Chondrocyte (in vitro differentiated cells): ENCODE measurements at places on chromosomes 7 and 10.

DNA sequence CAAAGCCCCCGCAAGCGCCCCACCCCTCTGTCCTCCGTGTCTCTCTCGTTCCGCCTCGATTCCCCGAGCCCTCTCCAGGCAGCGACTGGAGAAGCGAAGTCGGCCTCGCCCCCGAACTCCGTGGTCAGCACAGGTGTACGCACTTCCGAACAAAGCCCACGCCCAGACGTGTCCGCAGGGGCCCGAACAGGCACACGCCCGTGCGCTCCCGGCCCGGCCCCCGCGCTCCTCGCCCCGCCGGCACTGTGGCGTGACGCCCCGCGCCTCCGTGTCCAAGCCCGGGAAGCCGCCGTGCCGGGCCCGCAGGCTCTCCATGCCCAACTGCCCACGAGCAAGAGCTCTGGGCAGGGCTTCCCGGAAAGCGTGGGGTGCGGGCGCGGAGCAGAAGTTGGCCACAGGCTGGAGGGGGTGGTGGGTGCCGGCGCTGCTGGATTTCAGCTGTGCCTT is 662 bp downstream of the NRCAM start:
- peak; percentile 93 for DNase-seq

DNA sequence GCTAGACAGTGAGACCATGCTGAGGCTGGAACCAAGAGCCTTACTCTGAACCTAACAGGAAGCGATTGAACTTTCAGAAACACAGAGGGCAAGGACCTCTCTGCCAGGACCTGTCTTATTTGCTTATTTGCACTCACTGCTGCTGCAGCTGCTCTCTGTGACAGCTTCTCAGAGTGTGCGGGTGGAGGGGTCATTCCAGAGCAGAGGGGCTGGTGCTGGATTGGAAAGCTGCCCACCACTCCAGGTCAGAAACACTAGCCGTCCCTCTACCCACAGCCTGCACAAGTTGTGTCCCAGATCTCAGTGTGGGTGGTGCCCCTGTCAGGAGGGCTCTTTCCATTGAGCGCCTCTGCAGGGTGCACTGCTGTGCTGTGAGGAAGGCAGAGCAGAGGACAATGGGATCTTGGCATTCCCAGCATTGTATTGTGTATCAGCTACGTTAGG is 126.2 kb downstream of the CCNY start:
- DNase-seq, result no peak

GRCh38 chr7:132377703-132378584 is 198.3 kb downstream of the PLXNA4 start:
- DNase-seq, result no peak

- DNase-seq, result no peak
Observed at GRCh38 chr10:100311298-100311697, 18.7 kb downstream of the PKD2L1 start.

GRCh38 chr10:48701941-48702340 is 17.3 kb downstream of the WDFY4 start:
- no peak for DNase-seq

DNA sequence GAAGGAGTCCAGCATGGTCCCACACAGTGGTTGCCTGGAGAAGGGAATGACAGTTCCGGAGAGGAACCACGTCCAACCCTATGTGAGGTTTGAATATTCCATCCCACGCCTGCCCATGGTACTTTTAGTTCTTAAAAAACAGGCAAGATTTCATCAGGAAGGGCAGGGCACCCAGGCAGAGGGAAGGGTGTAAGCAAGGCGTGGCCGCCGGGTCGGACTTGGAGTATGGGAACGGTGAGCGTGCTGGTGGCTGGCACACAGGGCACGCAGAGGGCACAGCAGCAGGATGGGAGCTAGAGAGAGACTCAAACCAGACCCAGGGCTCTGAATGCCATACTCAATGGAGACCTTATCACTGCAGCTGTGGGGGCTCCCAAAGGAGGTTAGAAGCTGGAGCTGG is 34.3 kb downstream of the FAM53B start:
- DNase-seq, result no peak

DNA sequence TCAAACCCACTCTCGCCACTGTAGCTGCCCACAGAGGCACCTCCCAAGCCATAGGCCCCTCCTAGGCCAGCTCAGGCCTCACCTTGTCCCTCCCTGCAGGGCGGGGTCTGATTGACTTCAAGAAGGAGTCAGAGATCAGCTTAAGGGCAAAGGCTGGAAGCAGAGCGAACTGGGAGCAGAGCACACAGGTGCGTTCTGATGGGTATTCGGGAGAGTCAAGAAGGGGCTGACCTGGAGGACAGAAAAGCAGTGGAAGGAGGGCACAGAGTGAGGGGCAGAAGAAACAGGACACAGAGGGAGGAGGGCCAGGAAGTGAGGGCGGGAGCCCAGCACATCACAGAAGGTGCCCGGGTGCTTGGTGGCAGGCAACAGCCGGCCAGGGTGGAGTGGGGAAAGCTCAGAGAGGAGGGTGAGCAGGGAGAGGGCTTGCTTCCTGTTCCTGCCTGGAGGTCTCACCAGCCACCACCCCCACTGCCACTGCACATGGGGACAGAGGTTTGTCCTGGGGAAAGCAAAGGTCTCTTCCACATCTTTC is at the start of gene AOC1:
AOC1 (plus strand) TSS at position 147 of the 535 bp plus-strand sequence. CDS start 3,954 bp downstream, outside the sequence.
- no peak for DNase-seq

- no peak for DNase-seq
Observed at GRCh38 chr7:78444267-78444666, 645.7 kb downstream of the PHTF2 start.

DNA sequence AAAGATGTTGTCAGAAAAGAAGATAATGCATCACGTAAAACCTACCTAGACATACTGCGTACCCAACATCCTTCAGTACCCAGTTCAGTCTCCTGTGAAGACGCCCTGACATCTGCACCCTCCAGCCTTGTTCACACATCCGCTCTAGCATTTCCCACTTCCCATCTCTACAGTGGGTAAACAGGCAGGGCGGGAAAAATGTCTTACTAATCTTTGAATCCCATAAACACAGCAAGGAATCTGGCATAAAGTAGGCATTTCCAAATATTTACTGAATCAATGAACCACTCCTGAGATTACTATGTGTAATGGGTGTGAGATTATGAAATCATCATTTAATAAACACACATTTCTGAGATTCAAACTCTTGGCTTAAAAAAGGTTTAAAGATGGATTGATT is 132.8 kb downstream of the GLI3 start:
- no peak for DNase-seq

- DNase-seq, result no peak
Observed at GRCh38 chr7:5758753-5759335, 22.6 kb downstream of the RNF216 start.

DNA sequence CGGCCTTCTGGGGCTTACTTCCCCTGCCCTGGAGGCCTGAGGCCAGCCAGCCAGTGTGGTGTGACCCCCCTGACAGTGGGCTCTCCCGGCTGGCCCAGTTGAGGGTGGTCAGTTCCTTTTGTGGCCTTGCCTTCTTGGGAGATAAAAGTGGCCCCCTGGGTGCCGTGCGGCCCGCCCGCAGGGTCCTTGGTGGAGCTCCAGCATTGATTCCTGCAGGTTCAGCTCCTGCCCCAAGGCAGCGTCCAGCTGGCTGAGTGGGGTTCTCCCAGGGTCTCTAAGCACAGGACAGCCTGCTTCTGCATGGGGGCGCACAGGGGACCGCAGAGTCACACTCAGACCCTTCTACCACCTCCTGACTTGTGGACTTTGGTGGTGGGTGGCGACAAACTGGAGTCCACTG is 62.1 kb downstream of the CUX1 start:
- no peak for DNase-seq

DNA sequence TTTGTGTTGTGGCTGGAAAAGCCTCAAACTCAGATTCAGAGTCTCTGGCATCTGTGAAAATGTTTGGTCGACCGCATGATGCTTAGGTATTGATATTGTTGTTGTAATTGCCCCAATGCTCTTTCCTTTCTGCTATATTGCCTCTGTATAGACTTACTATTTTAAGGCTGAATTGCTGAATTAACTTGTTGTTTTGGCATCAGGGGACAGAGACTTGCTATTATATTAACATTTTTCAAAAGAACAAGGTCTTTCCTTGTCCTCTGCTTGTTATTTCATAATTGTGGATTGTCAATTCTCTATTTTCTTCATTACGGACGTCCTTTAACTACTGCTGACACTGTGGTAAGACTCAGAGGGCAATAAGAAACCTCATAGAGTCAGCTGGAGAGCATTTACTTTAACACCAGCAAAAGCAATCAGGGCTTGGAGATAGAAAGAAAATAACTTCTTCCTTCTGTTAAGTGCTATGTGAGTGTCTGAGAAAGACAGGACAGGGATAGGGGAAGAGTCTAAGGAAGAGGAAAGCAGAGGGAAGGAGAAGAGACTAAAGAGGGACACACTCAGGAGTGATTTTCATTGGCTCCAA is 17.6 kb downstream of the CPED1 start:
- no peak for DNase-seq

GRCh38 chr7:24781106-24781505 is 23.8 kb upstream of the GSDME start:
- DNase-seq, result no peak

GRCh38 chr7:138886501-138886917 is 88.5 kb upstream of the ATP6V0A4 start:
- DNase-seq, result no peak

DNA sequence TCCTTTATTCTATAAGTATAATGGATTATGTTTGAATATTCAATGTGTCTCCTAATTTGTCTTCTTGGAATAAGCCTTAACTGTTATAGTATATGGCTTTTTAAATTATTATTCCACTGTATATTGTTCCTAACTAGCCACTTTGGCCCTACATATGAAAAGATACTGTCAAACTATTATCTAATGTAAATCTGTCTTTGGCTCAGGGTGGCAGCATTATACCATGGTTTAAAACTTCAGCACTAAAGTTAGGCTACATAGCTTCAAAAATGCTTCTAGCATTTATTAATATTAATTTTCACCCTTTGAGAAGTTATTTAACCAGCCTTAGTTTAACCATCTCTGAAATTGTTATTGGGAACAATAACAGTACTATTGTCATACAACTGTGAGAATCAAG is 543.1 kb upstream of the MBL2 start:
- no peak for DNase-seq

GRCh38 chr7:24764972-24765744 is 7.9 kb upstream of the GSDME start:
- DNase-seq, result no peak

DNA sequence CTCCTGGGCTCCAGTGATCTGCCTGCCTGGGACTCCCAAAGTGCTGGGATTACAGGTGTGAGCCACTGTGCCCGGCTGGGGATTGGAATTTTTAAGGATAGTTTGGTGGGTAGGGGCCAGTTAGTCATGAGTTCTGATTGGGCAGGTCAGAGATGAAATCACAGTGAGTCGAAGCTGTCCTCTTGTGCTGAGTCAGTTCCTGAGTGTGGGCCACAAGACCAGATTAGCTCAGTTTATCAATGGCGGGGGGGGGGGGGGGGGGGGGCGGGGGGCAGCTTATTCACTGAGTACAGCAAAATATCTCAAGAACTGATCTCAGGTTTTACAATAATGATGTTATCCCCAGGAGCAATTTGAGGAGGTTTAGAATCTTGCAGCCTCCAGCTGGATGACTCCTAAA is 11.6 kb upstream of the ERCC6 start:
- no peak for DNase-seq

DNA sequence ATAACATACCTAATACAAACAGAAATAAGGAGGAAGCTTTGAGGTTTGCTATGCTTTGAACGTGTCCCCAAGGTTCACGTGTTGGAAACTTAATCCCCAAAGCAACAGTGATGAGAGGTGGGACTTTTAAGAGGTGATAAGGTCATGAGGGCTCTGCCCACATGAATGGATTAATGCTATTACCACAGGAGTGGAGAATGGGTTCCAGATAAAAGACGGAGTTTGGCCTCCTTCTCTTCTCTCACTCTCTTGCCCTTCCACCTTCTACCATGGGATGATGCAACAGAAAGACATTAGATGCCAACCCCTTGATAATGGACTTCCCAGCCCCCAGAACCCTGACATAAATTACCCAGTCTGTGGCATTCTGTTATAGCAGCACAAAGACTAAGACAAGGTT is 9.6 kb downstream of the ITGB1 start:
- no peak for DNase-seq

DNA sequence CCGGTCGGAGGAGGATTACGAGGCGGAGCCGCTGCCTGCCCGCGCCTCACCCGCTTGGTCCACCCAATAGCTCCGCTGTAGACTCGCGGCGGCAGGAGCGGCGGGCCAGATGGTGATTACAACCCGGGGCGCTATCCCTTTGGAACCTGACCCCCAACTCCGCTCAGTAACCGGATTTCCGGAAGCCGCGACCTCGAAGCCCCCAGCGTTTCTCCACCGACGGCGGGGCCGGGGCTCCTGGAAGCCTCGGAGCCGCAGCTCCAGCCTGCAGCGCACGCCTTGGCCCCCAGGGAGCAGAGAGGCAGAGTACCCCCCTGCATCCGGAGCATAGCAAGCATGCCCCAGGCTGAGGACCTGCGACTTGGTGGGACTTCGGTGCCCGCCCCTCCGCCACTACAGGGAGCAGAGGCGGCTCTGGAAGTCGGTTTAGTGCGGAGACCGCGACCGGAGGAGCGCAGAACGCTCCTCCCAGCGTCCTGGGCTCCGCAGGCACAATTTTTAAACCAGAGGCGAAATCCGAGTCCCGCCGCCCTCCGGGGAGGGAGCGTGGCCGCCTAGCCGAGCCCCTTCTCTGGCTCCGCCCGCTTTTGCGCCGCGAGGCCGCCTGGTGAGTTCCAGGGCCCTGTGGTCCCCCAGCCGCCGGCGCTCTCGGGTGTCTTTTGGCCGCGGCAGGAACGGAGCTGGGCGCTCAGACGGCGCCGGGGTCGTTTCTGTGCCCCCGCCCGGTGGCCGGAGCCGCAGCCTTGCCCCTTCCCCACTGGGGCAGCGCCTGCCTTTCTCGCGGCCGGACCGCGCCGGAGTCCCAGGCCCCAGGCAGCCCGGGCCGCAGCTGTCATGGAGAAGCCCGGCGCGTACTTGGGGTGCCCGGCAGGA is 28.2 kb upstream of the BMS1 start:
- DNase-seq, result no peak

- DNase-seq, result no peak
Observed at GRCh38 chr7:76304888-76305375, 2.5 kb downstream of the HSPB1 start.

DNA sequence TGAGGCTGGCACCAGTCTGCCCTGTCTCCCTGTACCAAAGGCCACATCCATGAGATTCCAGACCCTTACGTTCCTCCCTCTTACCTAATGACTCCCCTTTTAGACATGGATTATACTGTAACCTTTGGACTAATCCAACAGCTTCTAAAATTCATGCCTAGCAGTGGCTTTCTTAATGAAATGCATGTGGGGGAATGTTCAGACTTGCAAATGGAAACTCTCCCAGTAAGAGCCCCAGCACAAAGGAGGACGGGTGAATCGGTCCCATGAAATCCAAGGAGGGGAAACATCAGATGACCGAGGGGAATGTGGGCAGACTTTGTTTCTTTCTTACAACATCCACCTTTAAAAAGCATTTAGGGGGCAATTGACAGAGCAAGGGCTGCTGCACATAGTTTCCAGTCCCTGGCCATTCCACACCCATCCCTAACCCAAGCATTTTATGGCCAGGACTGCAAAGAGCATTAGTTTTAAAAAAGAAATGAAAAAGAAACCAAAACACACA is 71.5 kb downstream of the COL13A1 start:
- no peak for DNase-seq
